ENCODE measurements at places on chromosomes 16 and 17. TPM values are rescaled to one million over a fixed set of nuclear protein-coding genes. Genes with fewer than 3 reads are reported as not detected.

P2RX5 gene
- 45.2 TPM for total RNA-seq

- no peak overlapping the region for H3K4me3 ChIP-seq
- peaks cover 11% of the 10 kb centered on the region for H3K36me3 ChIP-seq
- no peaks in the 10 kb centered on the region for H3K27me3 ChIP-seq
- H3K27ac ChIP-seq, result no peak overlapping the region
These were observed 70.8 kb upstream of the KCTD5 start for GRCh38 chr16:2611499-2611862.

DNA sequence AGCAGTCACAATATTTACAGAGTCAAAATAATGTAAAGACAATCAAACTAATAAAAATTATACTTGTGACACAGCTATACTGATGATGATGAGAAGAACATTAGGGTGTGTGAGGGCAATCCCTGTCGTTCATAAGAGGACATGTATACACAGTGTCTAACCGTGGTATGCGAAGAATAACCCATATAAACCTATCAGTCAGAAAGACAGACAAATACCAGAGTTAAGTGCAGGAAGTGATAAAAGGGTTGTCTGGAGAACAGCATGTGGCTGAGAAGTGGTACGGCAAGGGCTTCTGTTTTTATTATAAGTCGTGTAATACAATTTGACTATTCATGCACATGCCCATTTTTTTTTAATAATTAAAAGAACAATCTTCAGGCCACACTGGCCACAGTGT, 46.7 kb downstream of the LMF1 start:
- no peak overlapping the region for H3K27ac ChIP-seq
- H3K27me3 ChIP-seq, result no peaks in the 10 kb centered on the region
- H3K36me3 ChIP-seq, result peaks cover 9% of the 10 kb centered on the region
- no peak for DNase-seq
- H3K4me1 ChIP-seq, result no peaks in the 10 kb centered on the region
- no peak overlapping the region for H3K4me3 ChIP-seq

- H3K4me3 ChIP-seq, result no peak overlapping the region
- no peaks in the 10 kb centered on the region for H3K4me1 ChIP-seq
- DNase-seq, result no peak
These were observed 7.6 kb upstream of the ZNF624 start for GRCh38 chr17:16661217-16661616.

RPS6KB1 gene
- 42.1 TPM for total RNA-seq

DNA sequence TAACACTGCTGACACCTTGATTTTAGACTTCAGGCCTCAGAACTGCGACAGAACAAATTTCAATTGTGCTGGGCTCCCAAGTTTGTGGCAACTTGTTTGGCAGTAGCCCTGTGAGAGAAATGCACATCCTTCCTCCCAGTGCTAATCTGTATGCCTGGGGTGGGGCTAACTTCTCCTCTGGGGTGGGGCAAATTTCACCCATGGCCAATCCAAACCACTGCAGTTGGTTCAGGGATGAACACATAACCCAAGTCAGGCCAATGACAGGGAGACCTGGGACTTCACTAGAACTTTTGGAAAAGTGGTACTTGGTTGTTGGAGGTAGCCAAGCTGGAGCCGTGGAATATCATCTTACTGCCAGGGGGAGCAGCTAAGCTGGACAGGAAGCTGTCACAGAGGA, 56.3 kb downstream of the ABCC6 start:
- H3K27ac ChIP-seq, result no peak overlapping the region
- H3K4me1 ChIP-seq, result no peaks in the 10 kb centered on the region
- no peaks in the 10 kb centered on the region for H3K36me3 ChIP-seq
- no peak overlapping the region for H3K4me3 ChIP-seq
- no peak for DNase-seq

MYH1 gene
- total RNA-seq, result not detected

All from activated naive CD4-positive, alpha-beta T cell treated with anti-CD3 and anti-CD28 coated beads for 36 hours (primary cell).